NCI-H1092 (cell line): ENCODE measurements at places on chromosomes 7 and 10.

GRCh38 chr10:43257347-43258210, 9.3 kb downstream of the RASGEF1A start:
- DNase-seq: no peak

GRCh38 chr10:64798297-64798696, 1277.1 kb downstream of the REEP3 start:
- no peak for DNase-seq

DNA sequence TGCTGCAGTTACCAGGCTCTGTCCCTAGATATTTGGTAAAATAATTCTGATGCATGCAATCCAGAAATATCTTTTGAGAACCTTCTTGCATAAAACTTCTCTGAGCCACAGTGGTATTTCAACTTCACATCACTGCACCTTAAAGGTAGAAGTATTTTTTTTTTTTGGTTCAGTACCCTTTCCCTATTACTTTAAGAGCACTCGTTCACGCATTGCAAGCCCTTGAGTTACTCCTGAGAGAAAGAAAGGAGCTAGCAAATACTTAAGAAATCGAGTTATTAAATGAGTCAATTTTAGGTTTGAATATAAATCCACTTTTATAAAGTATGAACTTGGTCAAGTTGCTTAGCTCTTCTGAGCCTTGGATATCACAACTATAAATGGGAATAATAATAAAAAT, 607.1 kb upstream of the LRRTM3 start:
- DNase-seq: no peak

- no peak for DNase-seq
These were observed 22.6 kb upstream of the SIRT1 start for GRCh38 chr10:67861750-67862432.

- DNase-seq: no peak
These were observed 65.2 kb upstream of the FEZF1 start for GRCh38 chr7:122369756-122370155.

GRCh38 chr7:103547451-103548284, 101.7 kb upstream of the SLC26A5 start:
- DNase-seq: no peak

- no peak for DNase-seq
These were observed 132.7 kb upstream of the MDFIC start for GRCh38 chr7:114789161-114789560.

DNA sequence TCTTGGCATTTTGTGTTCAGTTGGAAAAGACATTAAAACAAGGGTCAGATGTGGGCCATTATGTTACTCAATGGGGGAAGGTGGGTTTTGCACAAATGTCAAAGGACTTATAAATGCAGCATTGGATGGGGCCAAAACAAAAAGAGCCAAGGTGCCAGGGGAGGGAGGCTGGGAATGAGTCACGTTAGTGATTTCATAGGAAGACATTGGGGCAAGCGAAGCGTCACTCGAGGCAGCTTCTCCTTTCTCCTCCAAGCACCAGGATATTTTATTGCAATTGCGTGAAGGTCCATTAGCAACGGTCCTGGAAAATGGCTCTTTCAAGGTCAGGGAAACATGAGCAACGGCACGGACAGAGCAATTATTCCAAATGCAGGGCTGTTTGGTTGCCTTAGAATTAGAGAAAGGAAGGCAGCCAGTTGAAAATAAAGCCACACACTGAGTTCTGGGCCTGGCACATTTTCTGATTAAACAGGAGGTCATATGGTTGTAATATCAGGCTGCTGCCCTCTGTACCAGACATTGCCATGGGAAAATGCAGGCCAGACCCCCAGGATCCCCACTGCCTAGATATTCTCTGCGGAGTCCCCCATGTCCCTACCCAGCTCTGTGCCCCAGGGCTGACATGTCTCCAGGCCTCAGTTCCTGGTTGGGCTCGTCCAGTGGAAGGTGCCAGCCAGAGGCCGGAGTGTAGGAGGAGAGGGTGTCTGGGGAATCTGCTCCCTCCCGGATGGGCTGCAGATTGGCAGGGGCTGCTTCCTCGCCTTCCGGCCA, 63.3 kb upstream of the NANOS1 start:
- no peak for DNase-seq
